ENCODE measurements at places on chromosomes 4 and X. TPM values are rescaled to one million over a fixed set of nuclear protein-coding genes. Genes with fewer than 3 reads are reported as not detected.

The USP17L30 gene
- not detected for total RNA-seq

The NEUROG2 gene
- total RNA-seq, result 0.23 TPM

The GAR1 gene
- total RNA-seq, result 23.8 TPM

The FAM9C gene
- not detected for total RNA-seq

The TBC1D25 gene
- 20.5 TPM for total RNA-seq
